ENCODE measurements at places on chromosomes 12 and 14.

GRCh38 chr14:50862036-50862570 lies 9.8 kb upstream of the ABHD12B start:
- DNase-seq, result no peak

- DNase-seq, result no peak
Observed at GRCh38 chr14:38559711-38560110, 303.8 kb upstream of the CLEC14A start.

- no peak for DNase-seq
Observed at GRCh38 chr12:87136330-87136976, 880.3 kb upstream of the MGAT4C start.

- no peak for DNase-seq
Observed at GRCh38 chr12:60240891-60241290, 645.1 kb downstream of the SLC16A7 start.

- no peak for DNase-seq
Observed at GRCh38 chr12:13602172-13602571, 379.2 kb downstream of the GRIN2B start.

- DNase-seq, result no peak
Observed at GRCh38 chr14:102902523-102903247, 19.8 kb upstream of the AMN start.

GRCh38 chr14:56342494-56342942 lies 224.3 kb downstream of the PELI2 start:
- DNase-seq, result no peak

GRCh38 chr14:91510171-91511042 lies at the start of gene PPP4R3A:
PPP4R3A (minus strand) TSS chr14:91510310; CDS start chr14:91509647, 663 bp downstream.
- peak; percentile 86 for DNase-seq

DNA sequence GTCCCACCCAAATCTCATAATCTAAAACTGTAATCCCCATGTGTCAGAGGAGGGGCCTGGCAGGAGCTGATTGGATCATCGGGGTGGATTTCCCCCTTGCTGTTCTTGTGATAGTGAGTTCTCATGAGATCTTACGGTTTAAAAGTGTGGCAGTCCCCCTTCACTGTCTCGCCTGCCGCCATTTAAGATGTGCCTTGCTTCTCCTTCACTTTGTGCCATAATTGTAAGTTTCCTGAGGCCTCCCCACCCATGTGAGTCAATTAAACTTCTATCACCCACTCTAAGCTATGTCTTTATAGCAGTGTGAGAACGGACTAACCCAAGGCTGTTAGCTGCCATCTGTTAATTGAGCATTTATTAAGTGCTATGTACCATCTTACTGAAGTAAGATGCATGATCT lies 105.1 kb downstream of the PTPN11 start:
- no peak for DNase-seq

DNA sequence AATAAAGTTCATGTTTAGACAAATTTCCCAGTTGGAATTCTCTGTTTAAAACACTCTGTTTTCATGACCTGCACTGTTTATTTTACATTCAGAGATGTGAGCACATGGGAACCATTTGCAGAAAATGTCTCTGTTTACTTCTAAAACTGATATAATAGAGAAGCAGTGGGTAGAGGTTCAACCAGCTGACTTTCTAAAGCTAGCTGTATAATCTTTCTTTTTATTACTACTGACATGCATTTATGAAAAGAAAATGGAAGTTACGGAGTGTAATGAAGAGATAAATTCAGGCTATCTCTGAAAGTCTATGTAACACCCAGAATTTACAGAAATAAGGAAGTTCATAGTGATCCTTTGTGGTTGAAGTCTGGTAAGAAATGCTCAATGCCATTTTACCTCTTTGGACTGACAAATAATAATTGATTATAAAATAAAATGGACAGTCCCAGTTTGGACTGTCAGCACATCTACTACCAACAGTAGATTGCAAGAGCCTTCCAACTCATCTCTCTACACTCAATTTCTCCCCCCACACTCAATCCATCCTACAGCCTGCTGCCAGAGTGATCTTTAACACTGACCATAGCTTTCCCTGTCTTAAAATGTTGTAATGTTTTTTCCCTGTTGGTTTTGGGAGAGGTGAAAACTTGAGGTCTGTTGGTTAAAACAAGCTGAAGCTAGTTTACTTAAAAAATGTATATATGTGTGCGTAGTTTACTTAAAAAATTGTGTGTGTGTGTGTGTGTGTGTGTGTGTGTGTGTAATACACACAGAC lies 137.4 kb downstream of the AEBP2 start:
- no peak for DNase-seq

GRCh38 chr12:108855284-108856169 lies 1.9 kb downstream of the SSH1 start:
- no peak for DNase-seq

DNA sequence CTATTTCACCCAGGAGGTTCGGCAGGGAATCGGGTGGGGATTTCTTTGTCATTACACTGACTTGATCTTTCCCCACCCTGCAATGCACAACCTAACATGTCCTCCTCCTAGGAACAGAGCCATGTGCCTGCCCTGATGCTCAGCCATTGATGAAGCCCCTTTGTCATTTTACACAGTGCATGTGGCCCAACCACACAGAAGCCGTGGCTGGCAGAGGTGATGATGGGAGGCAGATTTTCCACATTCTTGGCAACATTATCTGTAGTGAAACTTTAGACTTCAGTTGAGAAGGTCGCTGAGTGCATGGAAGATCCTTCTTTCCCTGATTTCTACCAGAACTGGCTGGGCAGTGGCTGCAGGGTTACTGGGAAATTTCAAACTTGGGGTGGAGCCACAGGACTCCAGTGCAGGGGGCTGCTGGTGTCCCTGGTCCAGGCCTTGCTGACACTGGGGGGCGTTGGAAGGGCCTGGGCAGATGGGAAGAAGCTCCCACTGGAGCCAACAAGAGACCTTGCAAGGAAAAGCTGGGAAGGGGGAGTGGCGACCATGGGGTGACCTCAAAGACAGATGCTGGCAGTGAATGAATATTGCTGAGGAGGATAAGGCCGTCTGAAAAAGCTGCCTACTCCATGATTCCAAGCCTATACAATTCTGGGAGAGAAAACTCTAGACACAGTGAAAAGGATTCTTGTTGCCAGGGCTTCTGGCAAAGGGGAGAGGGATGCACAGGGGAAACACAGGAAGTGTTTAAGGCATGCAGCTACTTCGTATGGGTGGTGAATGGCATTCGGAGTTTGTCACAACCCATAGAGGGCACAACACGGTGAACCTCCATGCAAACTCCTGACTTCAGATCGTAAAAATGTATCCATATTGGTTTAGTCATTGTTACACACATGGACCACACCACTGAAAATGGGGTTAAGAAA lies 41.8 kb upstream of the P2RX7 start:
- DNase-seq, result no peak

DNA sequence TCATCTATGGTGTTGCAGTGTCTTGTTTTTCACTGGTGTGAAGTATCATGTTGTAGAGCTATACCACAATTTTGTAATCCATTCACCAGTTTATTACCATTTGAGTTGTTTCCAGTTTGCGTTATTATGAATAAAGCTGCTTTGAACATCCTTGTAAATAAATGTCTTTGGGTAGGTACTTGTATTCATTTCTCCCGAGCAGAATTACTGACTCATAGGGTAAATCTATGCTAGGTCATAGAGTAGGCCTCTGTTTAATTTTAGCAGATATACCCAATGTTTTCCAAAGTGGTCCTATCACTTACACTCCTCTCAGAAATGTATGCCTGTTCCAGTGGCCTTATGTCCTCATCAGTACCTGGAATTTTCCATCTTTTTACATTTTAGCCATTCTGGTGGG lies 6.6 kb upstream of the GOLGA5 start:
- no peak for DNase-seq

DNA sequence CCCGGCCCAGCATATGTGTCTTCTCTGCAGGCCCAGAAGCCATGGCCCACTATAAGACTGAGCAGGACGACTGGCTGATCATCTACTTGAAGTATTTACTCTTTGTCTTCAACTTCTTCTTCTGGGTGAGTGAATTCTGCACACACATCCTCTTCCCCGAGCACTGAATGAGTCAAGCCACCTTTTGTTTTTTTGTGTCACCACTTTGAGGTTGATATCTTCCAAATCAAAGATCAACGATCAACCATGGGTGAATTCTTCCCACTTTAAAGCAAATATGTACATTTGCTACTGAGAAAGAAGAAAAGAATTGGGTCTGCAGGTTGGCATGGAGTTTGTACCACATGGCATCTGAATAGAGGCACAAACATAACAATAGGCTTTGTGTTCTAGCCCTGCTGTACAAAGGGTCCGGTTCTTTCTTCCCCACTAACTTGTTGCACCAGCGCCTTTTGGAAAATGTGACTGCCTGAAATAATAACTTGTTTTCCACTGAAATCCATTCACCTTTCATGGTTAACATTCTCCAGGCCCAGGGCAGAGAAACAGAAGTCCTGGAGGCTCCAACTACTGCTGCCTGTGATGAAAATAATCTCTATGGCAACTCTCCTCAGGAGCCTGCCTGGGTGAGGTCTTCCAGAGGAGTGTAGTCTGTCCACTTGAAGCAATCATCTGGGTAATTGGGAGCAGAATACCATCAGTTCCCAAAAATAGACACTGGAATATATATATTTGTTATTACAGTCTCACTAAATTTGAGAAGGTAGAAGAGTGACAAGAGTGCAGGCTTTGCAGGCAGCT lies 27.6 kb downstream of the TSPAN11 start:
- DNase-seq, result no peak

DNA sequence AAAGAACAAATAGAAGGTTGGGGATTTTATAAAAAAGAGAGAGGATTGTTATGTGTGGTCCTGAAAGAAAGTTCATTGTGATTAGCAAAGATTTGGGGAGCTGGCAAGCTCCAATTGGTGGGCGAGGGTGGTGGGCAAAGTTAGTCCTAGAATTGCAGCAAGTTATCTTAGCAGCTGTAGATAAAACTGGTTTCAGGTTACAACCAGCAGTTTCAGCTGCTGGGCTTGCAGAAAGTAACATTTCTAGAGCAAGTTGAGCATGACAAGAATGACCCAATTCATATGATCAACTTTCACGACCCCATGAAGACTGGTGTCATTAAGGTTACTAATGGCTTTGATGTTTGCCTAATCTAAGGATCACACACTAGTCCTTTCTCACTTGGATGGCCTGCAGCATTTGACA lies 177.9 kb upstream of the NUDT4 start:
- DNase-seq, result no peak

- no peak for DNase-seq
Observed at GRCh38 chr12:26028953-26029735, 70.7 kb downstream of the RASSF8 start.

GRCh38 chr12:56271031-56271430 lies 4.3 kb downstream of the COQ10A start:
- no peak for DNase-seq

GRCh38 chr14:81710232-81710845 lies 176.7 kb upstream of the SEL1L start:
- DNase-seq, result peak; percentile 16

- no peak for DNase-seq
Observed at GRCh38 chr12:111312708-111313107, 56.2 kb downstream of the PHETA1 start.

GRCh38 chr14:73211251-73212040 lies 25.9 kb upstream of the PAPLN start:
- DNase-seq, result no peak

- no peak for DNase-seq
Observed at GRCh38 chr12:78398750-78399149, 465.8 kb upstream of the SYT1 start.

DNA sequence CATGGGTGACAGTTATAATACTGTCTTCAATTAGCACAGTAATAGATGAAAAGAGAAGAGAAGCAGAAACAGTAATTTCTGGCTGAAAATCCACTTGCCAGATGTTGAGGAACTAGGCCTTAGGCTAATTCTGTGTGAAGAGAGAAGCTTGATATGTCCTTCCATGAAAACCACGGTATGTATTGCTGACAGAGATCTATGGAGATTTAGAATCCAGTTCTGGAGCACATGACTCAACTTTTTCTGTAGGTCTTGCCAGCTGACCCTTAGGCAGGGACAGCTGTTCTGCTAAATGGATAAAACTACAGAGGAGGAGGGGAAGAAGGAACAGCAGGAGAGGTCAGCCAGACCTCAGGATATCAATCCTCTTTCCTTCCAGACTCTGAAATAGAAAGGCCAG lies 211.5 kb downstream of the PRKD1 start:
- DNase-seq, result no peak

DNA sequence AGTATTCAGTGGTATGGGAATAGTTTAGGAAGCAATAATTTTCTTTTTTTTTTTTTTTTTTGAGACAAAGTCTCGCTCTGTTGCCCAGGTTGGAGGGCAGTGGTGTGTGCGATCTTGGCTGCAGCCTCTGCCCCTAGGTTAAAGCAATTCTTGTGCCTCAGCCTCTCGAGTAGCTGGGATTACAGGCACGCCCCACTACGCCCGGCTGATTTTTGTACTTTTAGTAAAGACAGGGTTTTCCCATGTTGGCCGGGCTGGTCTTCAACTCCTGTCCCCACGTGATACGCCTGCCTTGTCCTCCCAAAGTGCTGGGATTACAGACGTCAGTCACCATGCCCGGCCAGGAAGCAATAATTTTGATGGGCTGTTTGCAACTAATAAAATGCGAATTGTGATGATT lies 62.1 kb downstream of the ATG14 start:
- no peak for DNase-seq

GRCh38 chr14:33551963-33552362 lies 398.9 kb downstream of the EGLN3 start:
- no peak for DNase-seq

DNA sequence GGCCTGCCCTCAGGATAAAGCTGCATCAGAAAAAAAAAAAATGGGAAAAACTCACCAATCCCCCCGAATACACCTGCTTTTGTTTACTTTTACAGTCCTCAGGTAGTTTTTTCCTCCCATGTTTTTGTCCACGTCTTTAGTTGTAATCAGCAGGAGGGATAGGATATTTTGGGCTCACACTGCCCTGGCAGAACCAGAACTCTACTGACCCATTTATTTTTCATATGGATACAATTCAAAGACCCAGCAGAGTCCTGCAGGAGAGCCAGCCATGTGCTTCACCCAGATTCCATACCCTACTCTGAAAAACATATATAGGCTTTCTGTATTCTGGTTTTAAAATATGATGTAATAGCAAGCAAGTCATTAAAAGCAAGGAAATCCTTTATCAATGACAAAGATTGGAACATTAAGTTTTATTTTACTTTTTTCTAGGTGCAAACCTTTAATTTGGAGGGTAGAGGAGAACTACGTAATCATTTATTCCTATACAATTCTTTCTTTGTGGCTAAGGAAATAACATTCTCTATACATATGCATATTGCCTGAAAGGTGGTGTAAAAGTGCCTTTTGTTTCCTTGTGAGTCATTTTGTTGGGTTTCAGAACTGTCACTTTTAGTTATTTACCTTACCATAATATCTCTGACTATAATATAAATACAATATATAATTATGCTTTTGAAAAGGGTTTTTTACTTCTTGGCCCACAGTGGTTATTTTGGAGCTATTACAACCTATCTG lies 19.1 kb downstream of the DACT1 start:
- no peak for DNase-seq

DNA sequence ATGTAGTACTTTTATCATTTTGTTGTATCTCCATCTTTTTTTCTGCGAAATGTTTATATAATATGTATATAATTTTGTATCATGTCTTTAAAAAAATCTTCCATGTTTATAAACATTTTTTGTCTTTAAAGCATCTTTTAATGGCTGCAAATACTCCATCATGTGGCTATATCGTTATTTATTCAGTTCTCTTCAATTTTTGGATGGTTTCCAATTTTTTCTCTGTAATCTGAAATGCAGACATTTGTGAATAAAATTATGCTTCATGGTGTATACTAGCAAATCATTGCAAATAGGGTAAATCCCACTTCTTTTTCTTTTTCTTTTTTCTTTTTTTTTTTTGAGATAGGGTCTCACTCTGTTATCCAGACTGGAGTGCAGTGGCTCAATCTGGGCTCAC lies 54.0 kb downstream of the CPSF2 start:
- no peak for DNase-seq

- DNase-seq, result no peak
Observed at GRCh38 chr14:31449971-31450610, 7.2 kb downstream of the DTD2 start.

Data from progenitor cell of endocrine pancreas (in vitro differentiated cells).